ENCODE measurements at places on chromosomes 5 and 9.

GRCh38 chr5:38692781-38693527 is 136.5 kb upstream of the LIFR start:
- no peak for DNase-seq

DNA sequence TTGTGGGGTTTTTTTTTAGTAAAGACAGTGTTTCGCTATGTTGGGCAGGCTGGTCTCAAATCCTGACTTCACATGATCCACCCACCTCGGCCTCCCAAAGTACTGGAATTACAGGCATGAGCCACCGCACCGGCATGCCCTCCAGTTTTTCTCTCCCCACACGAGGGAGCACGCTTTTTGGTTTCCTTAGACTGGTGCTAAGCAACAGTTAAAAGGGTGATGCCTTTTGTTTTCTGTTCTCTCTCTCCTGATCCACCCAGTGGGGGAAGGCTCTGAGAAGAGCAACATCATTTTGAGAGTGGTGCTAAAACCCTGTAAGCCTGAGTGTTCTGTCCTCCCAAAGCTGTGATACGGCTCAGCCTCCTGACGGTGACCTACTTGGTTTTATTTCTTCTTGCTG is 146.6 kb downstream of the MAN2A1 start:
- DNase-seq = no peak

DNA sequence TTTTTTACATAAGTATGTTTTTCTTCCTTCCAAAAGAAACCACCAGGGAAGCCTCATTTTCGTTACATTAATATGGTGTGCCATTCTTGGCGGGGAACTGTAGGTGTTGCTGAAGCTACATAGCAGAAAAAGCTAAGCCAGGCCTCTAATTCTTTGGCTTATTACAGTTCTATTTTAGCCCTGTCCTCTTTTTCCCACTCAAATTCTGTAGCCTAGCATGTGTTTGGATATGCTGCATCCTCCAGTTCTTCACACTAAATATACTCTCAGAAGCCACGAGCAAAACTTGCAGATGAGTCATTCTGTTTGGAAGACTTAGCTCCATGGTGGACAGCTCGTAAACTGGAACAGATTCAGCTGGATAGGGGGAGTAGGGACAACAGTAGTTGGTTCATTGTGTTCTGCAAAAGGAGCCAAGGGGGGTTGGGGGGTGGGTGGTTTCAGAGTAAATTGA is 369.4 kb downstream of the TMEM161B start:
- no peak for DNase-seq

DNA sequence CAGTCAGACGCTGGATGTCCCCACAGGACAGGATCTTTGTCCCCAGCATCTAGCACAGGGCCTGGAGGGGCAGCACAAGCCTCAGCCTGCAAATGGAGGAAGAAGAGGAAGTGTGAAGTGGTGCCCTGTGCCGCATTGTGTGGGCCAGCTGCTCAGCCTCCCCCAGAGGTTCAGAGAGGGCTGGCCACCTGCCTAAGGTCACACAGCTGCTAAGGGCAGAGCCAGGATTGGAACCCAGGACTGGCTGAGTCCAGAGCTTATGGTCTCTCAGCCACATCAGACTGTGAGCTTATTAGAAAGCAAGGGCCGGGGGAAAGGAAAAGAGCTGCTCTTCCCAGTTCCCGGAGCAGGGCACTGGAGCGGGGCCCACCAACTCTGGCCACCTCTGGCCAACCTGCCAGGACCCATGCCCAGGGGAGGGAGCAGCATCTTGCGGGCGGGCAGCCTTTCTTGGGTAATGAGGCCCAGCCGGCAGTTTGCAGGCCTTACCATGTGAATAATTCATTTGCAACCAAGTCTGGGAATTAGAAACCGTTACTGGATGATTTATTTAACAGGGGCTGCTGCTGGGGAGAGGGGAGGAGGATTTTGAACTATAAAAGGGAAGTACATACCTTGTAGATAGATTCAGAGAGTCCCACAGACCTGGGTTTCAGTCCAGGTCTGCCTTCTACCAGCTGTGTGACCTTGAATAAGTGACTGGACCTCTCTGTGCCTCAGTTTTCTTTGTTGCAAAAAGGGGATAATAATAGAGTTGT is 11.6 kb upstream of the CRB2 start:
- no peak for DNase-seq

- DNase-seq = no peak
Measured at GRCh38 chr9:133975511-133975910, 16.6 kb downstream of the VAV2 start.

DNA sequence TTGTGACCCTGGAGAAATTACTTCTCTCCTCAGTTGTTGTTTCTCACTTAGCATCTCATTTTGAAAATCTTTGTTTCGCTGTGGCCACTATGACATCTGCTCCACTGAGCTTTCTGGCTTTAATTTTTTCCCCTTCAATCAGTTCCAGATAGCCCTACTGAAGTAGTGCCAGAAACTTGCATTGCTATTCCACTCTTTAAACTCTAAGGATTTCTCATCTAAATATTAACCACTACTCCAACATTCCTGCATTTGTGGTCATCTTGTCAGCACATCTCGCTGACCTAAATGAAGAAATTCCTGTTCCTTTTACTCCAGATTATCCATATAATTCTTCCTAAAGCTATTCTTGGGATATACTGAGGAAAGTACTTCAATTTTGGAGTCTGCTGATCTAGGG is 15.3 kb upstream of the NOL6 start:
- DNase-seq = no peak

GRCh38 chr9:88663771-88664419 is 128.9 kb downstream of the NXNL2 start:
- DNase-seq = no peak

DNA sequence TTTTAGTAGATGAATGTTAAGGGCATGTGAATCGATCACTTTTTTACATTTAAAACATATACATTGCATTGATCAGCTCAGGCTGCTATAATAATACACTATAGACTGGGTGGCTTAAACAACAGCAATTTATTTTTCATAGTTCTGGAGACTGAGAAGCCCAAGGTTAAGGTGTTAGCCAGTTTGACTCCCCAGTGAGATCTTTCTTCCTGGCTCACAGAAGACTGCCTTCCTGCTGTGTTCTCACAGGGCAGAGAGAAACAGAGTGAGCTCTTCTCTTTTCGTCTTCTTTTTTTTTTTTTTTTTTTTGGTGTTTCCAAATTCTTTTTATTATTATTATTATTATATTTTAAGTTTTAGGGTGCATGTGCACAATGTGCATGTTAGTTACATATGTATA is 56.4 kb downstream of the SPEF2 start:
- DNase-seq = no peak

- no peak for DNase-seq
Measured at GRCh38 chr9:37926737-37927118, 22.8 kb upstream of the SLC25A51 start.

GRCh38 chr5:91069364-91069763 is 313.8 kb downstream of the ARRDC3 start:
- no peak for DNase-seq

- no peak for DNase-seq
Measured at GRCh38 chr5:128491291-128491690, 46.8 kb downstream of the FBN2 start.

DNA sequence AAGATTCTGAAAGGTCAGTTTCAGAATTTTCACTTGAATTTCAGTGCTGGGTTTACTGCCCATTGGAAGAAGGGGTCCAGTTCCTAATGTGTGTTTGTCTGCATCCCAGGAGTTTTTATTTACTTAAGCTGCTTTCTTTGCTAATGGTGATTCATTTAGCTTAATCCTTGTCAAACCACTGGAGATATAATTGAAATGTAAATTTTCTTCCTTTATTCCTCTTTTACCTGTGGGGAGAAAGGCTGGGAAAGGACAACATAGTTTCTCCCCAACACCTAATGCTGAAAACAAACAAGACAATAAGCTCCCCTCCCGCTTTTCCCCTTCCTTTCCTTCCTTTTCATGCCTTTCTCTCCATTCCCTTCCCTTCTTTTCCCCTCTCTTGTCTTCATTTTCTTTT is 185.8 kb downstream of the KCTD16 start:
- no peak for DNase-seq

- no peak for DNase-seq
Measured at GRCh38 chr9:83266666-83267496, 203.9 kb upstream of the RASEF start.

DNA sequence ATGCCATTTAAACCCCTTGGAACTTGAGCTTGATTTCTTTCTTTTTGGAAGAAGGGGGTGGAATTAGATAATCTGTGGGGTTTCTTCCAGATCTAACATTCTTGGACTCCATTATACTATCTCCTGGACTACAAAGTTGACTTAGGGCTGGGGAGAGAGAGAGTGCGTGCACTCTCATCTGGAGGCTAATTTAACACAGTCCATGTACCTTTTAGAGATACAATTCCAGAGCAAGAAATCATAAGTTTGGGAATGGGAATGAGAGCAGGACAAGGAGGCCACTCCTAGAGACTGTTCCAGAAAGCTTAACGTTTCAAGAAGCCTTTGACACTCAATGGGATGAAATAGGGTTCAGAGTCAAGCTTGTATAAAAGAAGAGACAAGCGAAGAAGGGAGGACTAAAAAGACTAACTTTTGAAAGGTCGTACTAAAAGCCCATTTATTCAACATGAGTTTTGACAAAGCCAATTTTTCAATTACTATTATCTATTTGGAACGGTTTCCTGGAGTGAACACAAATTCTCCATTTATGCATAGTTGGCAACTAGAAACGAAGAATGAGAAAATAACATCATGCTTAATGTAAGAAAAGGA is 83.4 kb downstream of the ACTL7B start:
- no peak for DNase-seq

DNA sequence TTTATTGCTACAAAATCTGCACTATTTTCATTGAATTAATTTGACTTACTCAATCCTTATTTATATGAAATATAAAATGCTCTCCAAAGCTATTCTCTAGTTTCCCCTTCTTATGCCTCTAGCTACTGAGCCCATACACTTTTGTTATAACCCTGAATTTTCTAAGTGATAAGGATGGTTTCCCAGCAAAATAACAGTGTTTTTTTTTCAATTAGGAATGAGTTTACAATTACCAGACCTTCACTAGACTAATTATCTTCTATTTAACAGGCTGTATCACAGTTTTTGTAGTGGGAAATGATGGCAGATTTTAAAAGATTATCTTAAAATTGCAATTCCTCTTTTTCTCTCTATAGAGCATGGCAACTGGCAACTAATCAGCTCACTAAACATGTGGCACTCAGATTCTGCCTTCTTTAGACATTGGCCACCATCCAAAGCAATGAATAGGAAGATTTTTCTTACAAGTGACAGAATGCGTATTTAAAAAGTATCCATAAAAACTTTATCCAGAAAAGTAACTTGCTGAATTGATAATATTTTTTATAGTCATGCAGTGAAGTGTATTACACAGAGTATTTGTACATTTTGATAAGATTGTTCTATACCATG is 585.7 kb upstream of the ZNF608 start:
- no peak for DNase-seq

- no peak for DNase-seq
Measured at GRCh38 chr5:20559845-20560244, 571.8 kb upstream of the CDH18 start.

DNA sequence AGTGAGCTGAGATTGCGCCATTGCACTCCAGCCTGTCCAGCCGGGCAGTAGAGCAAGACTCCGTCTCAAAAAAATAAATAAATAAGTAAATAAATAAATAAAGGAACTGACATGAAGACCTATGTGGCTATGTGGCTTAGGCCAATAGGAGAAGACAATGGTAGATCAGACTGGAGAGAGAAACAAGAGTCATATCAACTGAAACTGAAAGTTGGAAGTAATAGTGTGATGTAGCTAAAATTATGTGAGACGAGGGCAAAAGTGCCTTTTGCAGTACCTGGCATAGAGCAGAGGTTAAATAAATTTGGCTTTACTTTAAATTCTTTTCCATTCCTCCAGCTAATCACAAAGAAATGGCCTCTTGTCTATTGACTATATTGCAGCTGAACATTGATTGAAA is 7.3 kb downstream of the FBP2 start:
- no peak for DNase-seq

GRCh38 chr5:109062664-109063063 is 315.0 kb downstream of the FER start:
- DNase-seq = no peak

DNA sequence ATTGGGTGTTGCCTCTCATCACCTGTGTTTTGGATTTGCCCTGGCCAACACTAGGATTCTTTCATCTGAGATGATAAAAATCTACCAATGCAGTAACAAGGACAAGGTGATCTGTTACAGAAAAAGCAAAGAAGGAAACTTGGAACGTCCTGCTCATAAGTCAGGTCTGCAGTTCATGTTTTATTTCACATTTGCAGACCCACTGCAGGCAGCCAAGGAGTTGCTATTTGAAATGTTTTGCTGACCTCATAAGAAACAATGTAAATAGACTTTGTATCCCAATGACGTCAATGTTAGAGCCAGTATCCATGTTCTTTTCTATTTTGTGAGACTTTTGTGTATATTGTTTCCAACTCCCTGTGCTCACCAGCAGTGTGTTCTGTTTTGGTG is 312.9 kb downstream of the DEPDC1B start:
- DNase-seq = no peak

DNA sequence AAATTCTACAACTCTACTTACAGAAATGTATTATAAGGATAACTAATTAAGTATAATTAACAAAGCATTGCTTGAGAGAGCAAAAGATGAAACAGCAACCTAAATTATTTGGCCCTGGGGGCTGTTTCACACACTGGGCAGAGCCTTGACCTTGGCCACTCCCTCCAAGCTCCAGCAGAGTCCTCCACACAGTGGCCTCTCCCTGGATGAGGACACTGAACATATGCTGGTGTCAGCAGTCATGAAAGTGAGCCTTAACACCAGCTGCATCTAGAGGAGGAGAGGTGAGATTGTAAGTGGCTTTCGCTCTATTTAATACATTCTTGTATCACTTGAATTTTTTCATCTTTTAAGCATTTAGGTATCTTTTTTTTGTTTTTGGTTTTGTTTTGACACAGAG is 23.3 kb upstream of the ZDHHC12 start:
- DNase-seq = no peak

DNA sequence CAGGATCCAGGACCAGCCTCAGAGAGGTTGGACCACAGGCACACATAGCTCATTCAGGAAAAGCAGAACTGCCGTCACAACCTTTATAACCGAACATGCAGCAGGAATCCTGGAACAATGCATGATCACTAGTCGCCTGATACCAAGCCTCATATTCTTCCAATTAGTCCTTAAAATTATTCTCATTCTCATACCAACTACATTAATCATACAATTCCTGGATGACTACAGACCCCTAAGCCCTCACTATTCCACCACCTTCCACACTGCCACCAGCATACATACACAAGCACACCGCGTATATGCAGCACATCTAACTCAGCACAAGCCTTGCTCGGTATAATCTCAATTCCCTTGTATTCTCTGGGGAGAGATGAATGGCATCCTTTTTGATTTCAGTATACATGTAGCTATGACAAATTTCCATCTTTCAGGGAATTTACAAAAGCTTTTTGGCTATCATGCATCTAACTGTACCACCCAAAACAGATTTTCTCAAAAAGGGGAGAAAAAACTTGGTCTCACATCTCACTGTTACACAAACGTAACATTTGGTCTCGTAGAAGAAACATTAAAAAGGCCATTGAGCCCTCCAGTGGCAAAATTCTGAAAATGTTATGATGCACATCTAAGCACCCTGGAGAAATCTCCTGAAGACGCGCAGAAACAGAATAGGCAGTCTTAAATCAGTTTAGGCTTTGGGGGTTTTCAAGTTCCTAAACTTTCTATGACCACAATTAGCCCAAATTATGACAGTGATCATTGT is 46.2 kb downstream of the MCTP1 start:
- DNase-seq = no peak

Data from HFF-Myc (cell line).